C1 segment of cervical spinal cord (tissue), 14 donors: ENCODE measurements at places on chromosomes 2 and 18.

- no peak for DNase-seq
Measured at GRCh38 chr2:64785245-64785644, 131.5 kb upstream of the SERTAD2 start.

DNA sequence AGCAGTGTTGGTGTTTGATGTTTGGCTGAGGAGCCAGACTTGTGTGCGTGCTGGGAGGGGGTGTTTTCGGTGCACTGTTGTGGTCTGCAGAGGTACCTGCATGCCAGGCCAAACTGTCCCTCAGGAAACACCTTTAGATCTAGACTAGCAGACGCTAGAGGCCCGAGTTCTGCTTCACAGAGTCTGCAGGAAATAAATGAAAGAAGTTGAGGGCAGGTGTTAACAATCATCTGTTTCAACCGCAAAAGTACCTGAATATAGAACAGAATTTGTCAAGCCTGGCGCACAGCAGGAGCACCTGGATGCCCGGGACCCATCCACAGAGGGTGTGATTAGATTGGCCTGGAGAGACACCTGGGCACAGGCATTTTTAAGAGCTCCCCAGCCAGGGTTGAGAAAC, 40.5 kb upstream of the REL start:
- no peak for DNase-seq

DNA sequence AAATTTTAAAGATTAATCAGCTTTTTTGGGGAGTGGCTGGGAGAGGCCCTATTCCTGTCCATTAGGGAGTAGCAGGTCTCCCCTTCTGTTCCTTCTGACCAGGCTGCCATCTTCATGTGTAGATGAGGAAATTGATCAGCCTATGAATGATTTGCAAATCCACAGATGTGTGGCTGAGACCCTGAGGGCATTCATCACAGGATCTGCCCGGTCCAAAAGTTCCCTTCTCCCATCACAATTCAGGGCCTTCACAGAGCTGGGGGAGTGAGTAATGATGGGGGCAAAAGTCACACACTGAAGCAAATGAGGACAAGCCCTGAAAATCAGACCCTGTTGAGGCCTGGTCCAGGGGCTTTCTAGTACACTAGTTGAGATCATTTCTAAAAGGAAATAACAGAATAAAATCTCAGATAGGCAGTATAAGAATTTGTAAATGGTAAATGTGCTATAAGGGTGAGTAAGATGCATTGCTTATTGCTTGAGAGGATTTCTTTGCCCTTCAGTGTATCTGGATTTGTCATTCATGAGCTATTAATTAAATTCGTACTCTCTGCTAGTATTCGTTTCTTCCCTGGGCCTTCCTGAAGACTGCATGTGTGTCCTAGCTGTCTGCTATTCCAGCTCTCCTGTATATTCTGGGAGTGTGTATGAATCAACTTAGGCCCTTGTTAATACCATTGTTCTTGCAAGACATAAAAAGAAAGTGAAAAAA, 53.2 kb downstream of the SETBP1 start:
- no peak for DNase-seq

DNA sequence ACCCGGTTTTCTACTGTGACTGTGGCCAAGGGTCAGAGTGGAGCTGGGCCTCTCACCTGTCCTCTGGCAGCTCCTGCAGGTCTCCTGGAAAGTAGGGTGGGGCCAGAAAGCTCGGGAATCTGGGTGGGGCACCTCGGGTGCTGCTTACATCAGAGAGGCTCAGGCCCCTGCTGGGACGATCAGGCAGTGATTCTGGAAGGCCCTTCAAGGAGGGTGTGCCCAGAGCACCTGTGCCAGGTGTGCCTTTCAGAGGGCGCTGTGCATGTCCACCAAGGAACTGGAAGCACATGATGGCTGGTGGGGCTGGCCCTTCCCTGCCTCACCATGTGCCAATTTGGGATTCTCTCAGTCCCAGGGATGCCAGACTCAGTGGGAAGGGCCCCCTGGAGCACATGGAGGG, 44.0 kb downstream of the ATP6V1C2 start:
- DNase-seq = no peak

GRCh38 chr2:221572821-221573429, 821 bp upstream of the EPHA4 start:
- peak; percentile 65 for DNase-seq

DNA sequence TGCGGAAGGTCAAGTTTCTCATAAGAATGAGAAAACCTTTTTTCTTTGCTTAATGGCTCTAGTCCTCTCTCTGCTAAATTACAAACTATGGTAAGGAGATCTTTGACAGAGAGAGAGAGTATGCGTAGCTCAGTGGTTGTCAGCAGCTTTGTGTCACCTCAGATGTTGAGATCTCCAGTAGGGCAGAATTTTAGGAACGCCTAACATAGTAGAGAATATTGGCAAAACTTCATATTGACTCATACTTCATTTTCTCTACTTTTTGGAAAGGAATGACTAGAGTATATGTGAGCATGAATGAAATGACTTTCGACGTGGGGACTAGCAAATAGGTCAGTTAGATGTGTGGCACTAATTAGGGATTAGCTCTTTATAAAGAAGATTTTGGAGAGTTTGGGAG, 64.0 kb downstream of the WDR7 start:
- no peak for DNase-seq

- no peak for DNase-seq
Measured at GRCh38 chr2:161842736-161843433, 218.7 kb downstream of the SLC4A10 start.

DNA sequence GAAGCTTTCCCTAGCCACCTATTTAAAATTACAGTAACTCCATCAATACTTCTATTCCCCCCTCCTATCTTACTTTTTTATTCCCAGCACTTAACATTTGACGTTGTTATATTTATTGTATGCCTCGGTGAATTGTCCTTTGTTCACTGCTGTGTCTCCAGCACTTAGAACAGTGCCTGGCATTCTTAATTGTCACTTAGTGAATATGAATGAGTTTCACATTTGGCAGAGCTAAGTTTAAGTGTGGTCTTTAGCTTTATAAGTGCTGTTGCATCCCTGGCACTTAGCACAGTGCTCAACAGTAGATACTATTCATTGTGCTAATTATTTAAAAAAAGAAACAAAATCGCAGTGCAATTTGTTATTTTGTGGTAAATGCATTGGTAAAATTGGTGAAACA, 1.7 kb downstream of the RMP24 start:
- DNase-seq = no peak

GRCh38 chr2:64477979-64478378, 24.0 kb downstream of the LGALSL start:
- no peak for DNase-seq

- DNase-seq = no peak
Measured at GRCh38 chr2:151979694-151980093, 119.2 kb downstream of the CACNB4 start.

GRCh38 chr2:176088048-176088936, 4.2 kb upstream of the HOXD13 start:
- DNase-seq = no peak

DNA sequence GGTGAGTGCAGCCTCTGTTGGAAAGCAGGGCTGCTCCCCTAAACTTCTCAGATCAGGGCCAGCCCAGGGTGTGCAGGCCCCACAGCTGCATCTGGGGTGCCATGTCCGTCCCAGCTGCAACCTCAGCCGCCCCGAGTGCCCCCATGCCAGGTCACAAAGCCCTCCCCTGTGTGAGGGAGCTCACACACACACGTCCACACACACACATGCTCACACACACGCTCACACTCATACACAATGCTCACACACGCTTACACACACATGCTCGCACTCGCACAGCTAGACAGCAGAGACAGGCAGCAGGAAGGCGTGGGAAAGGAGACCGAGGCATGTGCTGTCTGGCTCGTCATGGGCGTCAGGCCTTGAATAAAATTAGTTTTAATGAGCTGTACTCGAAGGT, 55.4 kb downstream of the ADI1 start:
- DNase-seq = no peak

GRCh38 chr2:232239951-232240681, 138.4 kb upstream of the ALPP start:
- DNase-seq = no peak

- no peak for DNase-seq
Measured at GRCh38 chr2:239509373-239510143, 108.7 kb upstream of the HDAC4 start.

GRCh38 chr2:120939595-120940318, 204.1 kb downstream of the GLI2 start:
- no peak for DNase-seq

GRCh38 chr2:150469706-150470274, 17.7 kb downstream of the RND3 start:
- no peak for DNase-seq

- DNase-seq = no peak
Measured at GRCh38 chr2:175123254-175123653, 44.7 kb downstream of the ATF2 start.

GRCh38 chr18:60180671-60181070, 191.9 kb downstream of the MC4R start:
- DNase-seq = no peak

DNA sequence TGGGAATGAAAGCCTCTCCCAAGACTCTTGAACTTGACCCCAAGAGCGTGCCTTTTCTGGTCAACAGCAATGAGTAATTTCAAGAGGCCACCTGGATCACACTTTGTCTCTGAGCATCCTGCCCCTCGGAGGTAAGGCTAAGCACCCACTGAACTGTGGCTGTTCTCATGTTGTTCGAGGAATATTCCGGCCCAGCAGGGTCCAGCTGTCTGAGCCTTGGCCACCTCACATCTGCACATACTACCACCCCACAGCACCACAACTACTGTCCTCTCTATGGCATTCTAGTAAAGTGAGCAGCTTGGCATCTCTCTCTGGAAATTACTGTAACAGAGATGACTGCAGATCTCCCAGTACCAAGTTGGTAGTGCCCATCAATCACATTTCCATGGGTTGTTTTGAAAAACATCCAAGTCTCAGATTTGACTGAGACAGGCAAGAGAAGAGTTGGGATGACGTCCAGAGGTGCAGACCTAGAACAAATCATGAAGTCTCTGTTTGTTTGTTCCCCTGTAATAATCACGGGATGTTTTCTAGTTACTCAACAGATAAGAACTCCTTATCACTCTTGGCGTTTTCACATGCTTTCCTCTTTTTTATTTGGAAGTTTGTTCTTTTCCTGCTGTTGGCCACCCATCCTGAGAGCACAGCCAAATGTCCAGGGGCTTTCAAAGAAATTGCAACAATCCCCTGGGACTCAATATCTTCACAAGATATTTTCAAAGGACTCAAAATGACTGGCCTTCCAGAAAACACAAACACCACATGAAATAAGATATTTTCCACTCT, 336.0 kb upstream of the TNP1 start:
- DNase-seq = no peak

- no peak for DNase-seq
Measured at GRCh38 chr18:58532298-58532697, 96.6 kb downstream of the ALPK2 start.

GRCh38 chr18:77234504-77235365, 14.9 kb upstream of the GALR1 start:
- DNase-seq = no peak

DNA sequence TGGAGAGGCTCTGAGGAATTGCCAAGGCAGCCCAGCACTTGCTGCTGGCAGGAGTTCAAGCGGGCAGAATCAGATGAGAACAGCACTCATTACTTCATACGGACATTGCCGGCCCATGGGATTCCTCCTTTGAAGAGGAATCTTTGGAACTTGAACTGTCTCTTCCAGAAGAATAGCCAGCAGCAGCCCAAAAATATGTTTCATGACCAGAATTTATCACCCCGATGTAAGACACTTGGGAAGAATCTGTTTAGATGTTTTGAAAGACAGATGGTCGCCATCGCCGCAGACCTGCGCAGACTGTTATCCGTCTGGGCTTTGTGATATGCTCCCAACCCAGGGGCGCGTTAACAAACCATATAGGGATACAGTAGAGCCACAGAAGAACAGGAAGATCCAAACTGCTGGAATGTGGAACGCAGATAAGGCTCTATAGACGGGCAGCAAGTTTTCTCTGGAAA, 3.7 kb upstream of the ADI1 start:
- no peak for DNase-seq

- peak; percentile 3 for DNase-seq
Measured at GRCh38 chr2:160324161-160324800, 124.2 kb upstream of the ITGB6 start.

DNA sequence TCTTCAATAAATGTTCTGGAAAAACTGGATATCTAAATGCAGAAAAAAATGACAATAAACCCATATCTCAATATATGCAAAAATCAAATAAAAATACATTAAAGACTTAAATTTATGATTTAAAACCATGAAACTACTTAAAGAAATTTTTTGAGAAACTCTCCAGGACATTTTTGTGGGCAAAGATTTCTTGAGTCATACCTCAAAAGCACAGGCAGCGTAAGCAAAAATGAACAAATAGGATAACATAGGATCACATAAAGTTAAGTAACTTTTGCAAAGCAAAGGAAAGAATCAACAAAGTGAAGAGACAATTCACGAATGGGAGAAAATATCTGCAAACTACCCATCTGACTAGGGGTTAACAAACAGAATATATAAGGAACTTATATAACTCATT, 1545.5 kb downstream of the SUCLG1 start:
- no peak for DNase-seq

GRCh38 chr18:42374961-42375360, 419.9 kb downstream of the PIK3C3 start:
- no peak for DNase-seq

DNA sequence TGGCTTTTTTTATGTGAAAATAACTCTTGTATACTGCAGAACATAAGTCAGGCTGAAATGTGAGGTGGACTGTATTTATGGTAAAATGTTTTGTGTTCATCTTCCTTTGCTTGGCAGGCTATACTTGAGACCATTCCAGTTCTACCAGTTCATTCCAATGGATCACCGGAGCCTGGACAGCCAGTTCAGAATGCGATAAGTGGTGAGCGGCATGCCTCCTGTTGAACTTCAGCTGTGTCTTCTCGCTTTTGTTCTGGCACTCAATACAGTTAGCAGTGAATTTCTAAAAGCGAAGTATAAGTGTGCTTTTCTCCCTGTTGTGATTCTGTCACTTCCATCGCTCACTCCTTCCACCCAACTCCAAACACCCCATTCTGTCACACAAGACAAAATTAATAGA, 138.5 kb downstream of the ARHGAP28 start:
- no peak for DNase-seq

DNA sequence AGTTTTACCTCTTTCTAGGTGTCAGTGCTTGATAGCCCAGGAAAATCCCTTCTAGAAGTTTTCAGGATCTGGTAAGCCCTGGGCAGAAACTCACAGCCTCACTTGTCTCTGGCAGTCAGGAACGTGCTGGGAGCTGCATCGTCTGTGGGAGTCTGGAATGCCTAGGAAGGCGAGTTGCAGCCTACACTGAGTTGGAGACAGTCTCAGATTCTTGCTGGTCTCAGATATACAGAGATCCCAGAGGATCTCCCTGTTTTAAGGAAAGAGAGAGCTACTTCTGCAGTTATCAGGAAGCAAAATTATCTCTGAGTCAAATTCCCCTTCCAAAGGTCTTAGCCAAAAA, 104.4 kb upstream of the CDC42EP3 start:
- DNase-seq = no peak

GRCh38 chr18:43534511-43534910, 257.2 kb upstream of the SYT4 start:
- no peak for DNase-seq
